ENCODE measurements at places on chromosomes 13 and 19.

DNA sequence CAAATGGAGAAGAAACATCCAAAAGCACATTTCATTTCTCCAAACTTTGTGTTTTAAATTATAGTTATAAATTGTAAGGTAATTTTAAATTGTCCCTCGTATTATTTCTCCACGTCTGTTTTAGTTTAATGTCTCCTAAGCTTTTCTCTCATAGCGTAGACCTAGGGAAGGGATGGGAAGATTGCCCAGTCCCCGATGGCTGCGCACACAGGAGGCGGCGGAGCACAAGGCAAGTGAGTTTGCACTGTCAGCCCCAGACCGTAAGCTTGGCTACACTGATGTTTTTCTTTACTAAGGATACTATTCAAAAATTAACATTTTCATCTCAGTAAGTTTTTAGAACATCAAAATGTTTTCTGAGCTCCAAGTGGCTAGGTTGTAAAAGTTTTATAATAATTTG is 72.3 kb downstream of the GPR12 start:
- DNase-seq: no peak

GRCh38 chr13:111121506-111121905 is 6.4 kb downstream of the ARHGEF7 start:
- no peak for DNase-seq

DNA sequence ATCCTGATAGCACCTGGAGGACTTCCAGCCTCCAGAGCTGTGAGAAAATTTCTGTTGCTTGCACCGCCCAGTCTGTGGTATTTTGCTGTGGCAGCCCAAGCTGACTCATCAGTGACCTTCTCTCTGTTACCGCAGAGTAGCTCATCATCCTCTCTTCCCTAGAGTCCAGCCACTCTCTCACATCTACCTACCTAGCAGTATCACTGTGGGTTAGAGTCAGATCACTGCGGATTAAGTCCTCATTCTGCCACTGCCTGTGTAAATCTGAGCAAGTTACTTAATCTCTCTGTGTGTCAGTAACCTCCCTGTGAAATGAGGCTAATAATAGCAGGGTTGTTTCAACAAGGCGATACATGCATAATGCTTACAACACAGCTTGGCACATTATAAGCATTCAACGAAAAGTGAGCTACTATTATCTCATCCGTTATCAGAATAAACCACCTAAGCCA is 40.3 kb upstream of the USPL1 start:
- no peak for DNase-seq

- no peak for DNase-seq
Measured at GRCh38 chr19:50059045-50059444, 33.2 kb downstream of the ZNF473 start.

DNA sequence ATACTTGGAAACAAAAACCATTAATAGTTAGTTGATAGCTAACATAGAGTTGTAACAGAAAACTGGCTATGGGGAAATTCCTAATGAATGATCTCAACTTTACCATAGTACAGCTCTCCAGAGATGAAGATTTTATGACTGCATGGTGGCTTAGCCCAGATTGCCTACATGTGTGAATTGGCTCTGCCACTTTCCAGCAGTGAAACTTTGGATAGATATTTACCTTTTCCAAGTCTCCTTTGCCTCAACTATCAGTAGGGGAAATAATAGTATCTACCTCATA is 161.1 kb downstream of the LACC1 start:
- DNase-seq: no peak

- DNase-seq: no peak
Measured at GRCh38 chr13:40764587-40765403, 6.2 kb downstream of the MRPS31 start.

DNA sequence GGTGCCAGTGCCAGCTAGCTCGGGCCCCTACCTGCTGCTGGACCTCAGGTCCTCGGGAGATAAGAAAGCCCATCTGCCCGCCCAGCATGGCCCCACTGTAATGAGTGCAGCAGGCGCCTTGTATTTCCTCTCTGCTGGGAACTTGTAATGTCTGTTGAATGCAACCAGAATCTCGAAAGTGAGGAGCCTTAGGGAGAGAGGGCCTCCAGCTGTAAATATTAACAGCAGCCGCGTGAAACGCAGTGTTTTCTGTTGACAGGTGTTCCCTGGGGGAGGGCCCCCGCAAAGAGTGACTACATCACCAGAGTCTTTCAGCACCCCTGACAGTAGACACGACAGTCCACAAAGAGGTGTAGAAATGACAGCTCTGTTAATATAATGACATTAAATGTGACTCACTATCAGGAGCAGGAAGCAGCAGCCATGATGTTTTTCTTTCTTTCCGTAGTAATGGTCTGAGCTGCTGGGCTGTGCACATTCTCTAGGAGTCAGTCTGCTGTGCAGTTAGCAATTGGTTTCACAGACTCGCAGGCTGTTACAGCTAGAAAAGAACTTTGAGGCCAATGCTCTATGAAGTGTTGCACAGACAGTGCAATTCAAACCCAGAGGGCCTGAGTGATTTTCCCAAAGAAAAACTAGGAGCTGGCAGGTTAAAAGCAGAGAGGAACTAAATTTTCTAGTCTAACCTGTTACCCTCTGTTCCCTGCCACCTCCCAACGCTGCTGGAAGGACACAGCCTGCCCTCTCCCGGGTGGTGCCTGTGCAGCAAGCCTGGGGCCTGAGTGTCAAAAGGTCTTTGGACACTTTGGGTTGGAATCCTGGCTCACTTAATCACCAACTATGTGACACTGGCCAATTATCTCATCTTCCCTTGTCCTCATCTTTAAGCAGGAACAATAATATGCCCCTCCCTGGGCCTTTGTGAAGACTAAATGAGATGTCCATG is 58.6 kb upstream of the WASF3 start:
- DNase-seq: no peak

- DNase-seq: no peak
Measured at GRCh38 chr13:28754698-28755545, 36.2 kb upstream of the SLC46A3 start.

DNA sequence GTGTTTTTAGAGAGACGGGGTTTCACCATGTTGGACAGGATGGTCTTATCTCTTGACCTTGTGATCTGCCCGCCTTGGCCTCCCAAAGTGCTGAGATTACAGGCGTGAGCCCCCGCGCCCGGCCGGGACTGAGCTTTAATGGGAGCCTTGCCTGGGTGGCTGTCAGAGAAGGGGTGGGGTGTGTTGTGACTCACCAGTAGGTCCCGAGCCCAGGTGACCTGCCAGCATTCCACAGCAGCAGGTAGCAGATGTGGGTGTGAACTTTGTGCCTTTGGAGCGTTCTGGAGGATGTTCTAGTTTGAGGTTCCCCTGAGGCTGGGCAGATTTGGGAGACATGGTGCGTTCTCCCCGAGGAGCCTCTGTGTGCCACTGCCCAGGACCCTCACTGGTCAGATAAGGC is 7.1 kb upstream of the EPN1 start:
- no peak for DNase-seq

GRCh38 chr13:114063545-114064449 is 68.6 kb downstream of the RASA3 start:
- DNase-seq: no peak

GRCh38 chr19:49930483-49931011 is 1.2 kb upstream of the NUP62 start:
- no peak for DNase-seq

- DNase-seq: no peak
Measured at GRCh38 chr13:30618930-30619279, 1.2 kb downstream of the USPL1 start.

DNA sequence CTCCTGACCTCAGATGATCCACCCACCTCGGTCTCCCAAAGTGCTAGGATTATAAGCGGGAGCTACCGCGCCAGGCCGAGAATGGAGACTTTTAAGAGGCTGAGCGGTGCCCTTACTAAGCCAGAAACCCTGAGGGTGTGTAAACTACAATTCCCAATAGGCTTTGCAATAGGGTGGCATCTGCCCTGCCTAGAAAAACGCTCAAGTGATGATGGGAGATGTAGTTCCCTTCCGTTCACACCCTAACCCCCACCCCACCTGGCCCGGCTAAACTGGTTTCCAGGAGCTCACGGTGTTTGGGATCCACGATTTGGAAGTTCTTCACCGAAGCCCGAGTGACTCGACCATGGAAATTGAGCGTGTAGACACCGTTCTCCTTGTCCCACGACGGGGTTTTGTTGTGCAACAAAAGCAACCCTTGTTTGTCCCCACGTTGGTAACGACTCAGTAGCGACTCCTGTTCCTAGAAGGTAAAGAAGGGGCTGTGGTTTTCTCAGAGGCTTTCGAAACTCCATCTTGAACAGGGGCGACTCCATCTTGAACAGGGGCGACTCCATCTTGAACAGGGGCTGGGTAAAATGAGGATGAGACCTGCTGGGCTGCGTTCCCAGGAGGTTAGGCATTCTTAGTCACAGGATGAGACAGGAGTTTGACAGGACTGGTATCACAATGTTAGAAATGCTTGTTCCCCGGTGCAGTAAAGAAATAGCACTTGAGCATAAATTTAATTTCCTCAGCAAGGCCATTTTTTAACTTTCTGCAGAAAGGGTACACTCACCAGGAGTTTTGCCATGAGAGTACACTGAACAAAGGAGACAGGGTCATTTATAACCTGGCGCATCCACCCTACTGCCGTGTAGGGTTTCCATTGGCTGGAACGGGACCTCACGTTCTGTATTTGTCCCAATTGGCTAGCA is 9.8 kb downstream of the PPP1R15A start:
- DNase-seq: no peak

GRCh38 chr19:33235996-33236350 is 10.3 kb upstream of the SLC7A10 start:
- DNase-seq: no peak

DNA sequence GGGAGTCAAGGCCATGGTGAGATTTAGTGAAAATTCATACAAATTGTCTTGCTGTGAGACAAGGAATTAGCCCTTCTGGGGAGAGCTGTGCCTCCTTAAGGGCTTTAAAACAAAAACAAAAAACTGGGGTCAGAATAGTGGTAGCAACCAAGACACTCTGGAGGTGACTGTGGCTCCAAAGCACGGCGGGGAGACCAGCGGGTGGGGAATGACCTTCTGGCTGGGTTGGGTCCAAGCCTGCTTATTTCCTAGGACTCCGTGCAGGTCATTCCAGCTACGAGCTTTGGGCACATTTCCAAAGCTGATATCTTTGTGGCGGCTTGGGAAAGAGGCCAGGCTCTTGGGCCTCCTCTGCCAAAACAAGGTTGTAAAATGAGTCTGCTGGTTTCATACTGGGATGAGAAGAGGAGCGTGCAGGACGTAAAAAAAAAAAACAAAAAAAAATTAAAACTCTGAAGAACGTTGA is 348.3 kb downstream of the UQCRFS1 start:
- no peak for DNase-seq

DNA sequence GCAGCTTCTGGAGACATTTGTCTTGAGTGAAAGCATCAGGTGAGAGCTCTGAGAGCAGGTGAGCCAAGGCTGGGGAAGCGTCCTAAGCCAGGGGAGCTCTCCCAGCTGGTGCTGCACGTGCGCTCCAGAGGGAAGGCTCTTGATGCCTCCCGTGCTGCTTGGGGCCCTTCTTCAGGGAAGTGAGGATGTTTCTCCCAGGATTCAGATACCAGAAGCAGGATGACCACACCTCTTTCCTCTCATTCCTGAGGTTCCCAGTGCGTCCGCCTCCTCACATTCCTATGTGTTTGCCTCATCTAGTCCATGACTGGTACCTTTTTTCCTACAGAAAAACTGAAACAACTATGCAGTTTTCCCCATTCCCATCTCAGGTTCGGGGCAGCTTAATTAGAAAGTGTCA is 231.0 kb upstream of the IRS2 start:
- no peak for DNase-seq

GRCh38 chr19:40576151-40576584 is 505 bp upstream of the SHKBP1 start:
- no peak for DNase-seq
